ENCODE measurements at places on chromosomes 3 and 15. TPM values are rescaled to one million over a fixed set of nuclear protein-coding genes. Genes with fewer than 3 reads are reported as not detected.

LIPC gene
- total RNA-seq, result 0.14 TPM

PIERCE2 gene
- 4.7 TPM for total RNA-seq

USP3 gene
- total RNA-seq, result 38.2 TPM

TAGLN3 gene
- 0.05 TPM for total RNA-seq

GABRB3 gene
- total RNA-seq, result 70.0 TPM
